AG09319 (cell line): ENCODE measurements at places on chromosomes 16 and 17.

GRCh38 chr17:72900654-72900971 lies 191.9 kb downstream of the SLC39A11 start:
- DNase-seq: no peak

- DNase-seq: no peak
Measured at GRCh38 chr17:41563607-41564170, 8.2 kb downstream of the KRT9 start.

DNA sequence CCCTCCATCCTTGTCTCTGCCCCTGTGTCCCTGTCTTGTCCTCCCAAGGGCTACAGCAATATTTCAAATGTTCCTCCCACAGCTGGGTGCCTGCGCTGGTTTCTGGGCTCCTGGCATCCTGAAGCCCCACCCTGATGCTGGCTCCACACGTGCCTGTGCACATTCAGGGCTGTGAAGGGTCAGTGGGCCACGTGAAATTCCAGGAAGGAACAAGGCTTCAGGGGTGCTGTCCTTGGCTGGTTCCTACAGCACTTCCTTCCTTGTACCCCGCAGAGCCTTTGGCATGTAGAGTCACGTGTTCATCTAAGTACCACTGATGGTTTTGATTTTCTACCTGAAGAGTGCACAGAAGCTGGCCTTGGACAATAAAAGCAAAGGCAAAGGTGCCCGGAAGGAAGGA lies 57.7 kb upstream of the NLK start:
- DNase-seq: no peak

DNA sequence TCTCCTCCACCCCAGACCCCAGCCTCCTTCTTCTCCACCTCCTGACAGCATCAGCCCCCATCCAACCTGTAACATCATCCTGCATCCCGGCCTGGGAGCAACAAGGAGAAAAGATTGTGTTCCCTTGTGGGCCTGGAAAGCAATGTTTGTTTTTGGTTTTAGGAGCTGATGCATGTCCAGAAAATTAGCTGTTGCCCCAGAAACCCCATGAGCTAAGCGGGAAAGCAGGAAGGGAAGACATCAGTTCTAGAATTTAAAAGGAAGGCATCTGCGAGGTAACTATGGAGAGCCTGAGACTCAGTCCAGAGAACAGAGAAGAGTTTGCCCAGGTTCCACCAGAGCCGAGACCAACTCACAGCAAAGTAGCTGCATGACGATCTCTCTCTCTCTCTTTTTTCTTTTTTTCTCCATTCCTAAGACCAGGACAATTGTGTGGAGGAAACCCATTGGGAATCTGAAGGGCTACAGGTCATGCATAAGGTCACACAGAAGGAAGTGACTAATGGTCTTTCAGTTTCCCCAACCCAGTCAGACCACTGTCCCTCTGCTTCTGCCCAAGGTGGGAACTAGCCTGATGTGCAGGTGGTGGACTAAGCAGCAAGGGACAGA lies 124.4 kb downstream of the SLC39A11 start:
- no peak for DNase-seq

- no peak for DNase-seq
Measured at GRCh38 chr16:75443298-75443697, 10.0 kb upstream of the CFDP1 start.
